CD4-positive, alpha-beta T cell treated with Interleukin-4 for 1 hour (primary cell): ENCODE measurements at places on chromosomes 1 and 21.
A peak's percentile ranks its signal among the peaks of the same experiment; 100 is the strongest.

- DNase-seq: no peak
These were observed 80.1 kb upstream of the ZC3H11B start for GRCh38 chr1:219692981-219693380.

DNA sequence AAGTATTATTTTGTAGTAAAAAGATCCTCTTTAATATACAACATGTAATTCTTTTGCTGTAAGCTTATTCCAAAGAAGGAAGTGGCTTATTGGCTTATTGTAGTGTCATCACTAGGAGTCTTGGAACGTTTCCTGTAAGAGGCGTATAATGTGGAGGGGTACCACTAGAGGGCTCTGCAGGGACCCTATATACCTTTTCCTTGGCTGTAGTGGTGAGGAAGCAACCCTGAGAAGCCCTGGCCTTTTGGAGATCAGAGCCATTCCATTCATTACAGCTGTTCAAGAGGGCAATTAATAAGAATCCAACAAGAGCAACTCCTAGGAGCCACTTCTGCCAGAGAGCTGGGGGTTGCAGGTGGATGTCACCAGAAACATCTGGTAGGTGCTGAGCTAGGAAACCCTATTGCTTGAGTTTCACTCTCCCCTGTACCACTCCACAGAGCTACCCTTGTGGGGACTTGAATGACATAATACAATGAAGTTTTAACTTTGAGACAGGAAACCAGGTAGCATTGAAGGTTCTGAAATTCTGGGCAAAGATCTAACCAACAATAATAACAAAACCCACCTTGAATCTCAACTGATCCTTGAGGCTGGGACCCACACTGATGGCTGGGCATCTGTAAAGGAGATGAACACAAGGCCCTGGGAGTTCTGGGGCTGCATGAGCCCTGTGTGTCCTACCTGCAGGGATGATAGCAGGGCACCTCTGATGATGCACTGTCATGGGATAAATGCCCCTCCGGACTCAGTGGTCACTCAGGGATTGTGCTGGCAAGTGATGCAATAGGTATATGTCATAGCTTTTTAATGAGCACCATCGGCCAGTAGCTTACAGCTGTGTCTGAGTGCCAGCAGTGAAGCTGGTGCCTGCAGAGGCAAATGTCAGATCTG, 160.2 kb upstream of the COA6 start:
- DNase-seq: peak; percentile 26

GRCh38 chr1:99216956-99217355, 47.3 kb upstream of the PLPPR4 start:
- no peak for DNase-seq

GRCh38 chr1:67405473-67406245, 24.5 kb downstream of the SERBP1 start:
- DNase-seq: no peak

DNA sequence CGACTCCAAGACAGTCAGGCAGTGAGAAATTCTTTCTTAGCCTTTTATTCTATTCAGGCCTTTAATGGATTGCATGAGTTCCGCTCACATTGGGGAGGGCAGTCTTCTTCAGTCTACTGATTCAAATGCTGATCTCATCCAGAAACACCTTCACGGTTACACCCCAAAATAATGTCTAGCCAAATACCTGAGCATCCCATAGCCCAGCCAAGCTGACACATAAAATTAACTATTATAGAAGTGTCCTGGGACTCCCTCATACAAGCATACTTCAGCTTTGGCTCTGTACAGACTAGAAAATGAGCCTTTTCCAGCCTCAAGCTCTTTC, 3.6 kb upstream of the SLC16A4 start:
- DNase-seq: no peak

DNA sequence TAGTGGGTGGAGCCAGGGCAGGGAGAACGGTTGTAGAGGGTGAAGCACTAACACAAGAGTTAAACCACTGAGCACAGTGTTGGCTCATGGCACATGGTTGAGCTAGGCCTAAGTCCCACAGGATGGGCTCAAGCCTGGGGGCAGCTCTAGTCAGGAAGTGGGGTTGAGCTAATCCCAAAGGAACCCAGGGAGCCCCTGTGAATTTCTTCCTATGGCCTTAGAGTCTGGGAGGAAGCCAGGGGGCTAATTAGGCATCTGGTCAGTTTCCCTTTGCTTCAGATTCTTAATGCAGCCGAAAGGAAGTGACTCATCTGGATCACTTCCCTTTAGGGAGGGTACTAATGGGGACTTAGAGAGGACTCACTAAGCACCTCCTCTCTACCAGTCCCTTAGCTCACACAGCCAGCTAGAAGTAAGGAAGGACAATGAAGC, 10.1 kb downstream of the CFAP45 start:
- DNase-seq: no peak

DNA sequence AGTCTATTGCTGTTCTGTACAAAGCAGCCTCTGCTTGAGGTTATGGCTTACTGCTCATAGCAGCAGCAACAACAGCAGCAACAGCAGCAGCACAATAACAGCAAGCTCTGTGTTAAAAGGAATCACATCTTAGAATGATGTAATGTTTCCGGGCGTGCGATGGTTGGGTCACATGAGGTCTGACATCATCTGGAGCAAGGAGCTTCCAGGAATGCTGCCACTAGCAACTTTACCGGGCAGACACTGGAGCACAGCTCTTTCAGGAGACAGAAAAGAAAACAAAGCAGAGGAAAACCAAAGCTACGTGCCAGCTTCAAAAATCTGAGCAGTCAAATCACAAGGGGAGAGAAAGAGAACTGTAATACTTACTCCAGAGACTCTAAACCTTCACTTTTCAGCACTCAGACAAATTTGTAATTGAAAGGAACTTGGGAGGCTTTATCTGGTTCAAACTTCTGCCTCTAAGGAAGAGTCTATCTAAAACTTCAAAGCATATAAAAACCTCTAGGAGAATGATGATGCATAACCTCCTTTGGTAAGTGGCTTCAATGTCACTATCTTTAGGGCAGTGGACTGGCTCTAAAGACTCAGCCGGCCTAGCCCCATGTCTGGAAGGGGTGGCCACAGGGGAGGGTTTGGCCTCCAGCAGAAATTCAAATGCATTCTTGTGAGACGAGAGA, 28.3 kb upstream of the RAB3GAP2 start:
- no peak for DNase-seq

GRCh38 chr1:7335224-7335879, 435.7 kb upstream of the VAMP3 start:
- DNase-seq: no peak

GRCh38 chr1:212688341-212689047, 11.1 kb downstream of the BATF3 start:
- DNase-seq: no peak

DNA sequence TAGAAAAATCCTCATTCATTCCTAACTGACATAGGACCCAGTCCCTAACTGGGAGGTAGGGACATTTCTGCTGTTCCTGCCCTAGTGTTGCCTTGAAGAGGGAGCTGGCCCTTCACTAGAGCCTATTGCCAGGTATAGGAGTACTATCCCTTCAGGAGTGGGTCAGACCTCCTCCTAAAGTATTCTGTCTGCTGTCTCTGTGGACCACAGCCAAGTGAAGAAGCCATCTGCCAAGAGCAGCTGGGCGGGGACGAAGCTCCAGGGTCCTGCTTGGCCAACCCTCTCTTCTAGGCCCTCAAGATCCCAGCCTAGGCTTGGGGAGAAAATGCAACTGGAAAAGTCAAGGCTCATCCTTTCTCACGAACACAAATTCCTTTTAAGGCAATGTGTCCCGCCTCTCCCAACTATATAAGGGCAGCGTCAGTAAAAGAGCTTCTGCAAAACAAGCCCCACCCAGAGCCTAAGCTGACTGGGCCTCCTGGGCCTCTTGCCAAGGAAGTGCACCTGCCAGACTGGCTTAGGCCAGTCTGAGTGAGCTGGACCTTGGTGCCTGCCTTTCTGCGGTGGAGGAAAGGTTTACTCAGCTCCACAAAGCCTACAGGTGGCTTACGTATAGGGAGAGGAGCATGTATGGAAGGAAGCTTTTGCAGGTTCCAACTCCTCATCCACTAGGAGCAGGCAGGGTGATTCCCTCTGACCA, 638 bp upstream of the TUFT1 start:
- DNase-seq: peak; percentile 57

DNA sequence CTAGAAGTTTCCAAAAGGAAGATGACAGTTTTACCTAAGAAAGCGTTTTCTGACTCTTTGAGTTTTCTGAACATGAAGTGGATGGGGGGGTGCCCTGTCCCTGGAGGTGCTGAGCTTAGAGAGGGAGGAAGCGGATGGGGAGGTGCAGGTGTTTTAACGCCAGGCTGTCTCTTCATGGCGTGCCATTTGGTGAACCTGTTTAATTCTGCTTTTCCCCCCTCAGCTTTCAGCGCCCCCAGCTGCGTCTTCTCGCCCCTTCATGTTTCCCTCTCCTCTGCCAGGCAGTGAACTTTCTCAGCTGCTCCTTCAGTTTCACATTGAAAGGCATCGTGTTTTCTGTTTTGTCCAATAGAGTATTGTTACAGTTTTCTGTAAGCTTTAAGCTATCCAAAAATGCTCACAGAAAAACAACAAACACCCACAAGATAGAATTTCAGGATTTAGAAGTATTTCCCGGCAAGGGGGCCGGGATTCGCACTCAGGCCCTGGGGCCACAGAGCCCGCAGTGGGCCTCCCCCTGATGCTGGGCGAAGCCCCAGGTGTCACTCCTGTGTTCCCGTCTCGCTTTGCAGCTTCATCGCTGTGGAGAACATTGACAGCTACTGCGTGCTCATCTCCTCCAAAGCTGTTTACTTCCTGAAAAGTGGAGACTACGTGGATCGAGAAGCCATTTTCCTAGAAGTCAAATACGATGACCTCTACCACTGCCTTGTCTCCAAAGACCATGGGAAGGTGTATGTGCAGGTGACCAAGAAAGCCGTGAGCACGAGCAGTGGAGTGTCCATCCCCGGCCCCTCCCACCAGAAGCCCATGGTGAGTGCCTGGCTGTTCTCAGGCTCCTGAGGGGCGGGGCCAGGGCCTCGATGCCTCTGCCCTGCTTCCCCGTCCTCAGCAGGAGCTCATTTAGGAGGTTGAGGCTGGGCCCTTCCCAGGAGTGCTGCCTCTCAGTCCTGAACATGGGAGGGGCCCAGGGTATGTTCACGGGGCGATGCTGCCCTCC, 111.4 kb downstream of the DHRS3 start:
- no peak for DNase-seq

DNA sequence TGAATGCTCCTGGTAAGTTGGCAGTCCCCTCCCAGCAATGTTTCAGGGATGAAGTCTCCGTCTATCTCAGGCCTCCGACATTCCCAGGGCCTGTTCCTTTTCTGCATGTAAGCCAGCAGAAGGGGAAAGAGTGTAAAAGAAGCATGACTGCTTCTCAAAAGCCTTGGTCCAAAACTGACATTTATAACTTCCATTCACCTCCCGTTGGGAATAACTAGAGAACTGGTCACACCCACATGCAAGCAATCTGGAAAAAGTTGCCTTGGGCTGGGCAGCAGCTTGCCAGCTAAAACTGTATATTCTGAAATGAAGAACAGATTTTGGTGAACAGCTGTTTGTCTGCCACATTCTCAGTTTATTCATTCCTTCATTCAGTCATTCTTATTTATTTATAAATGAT, 24.2 kb upstream of the NPL start:
- no peak for DNase-seq

DNA sequence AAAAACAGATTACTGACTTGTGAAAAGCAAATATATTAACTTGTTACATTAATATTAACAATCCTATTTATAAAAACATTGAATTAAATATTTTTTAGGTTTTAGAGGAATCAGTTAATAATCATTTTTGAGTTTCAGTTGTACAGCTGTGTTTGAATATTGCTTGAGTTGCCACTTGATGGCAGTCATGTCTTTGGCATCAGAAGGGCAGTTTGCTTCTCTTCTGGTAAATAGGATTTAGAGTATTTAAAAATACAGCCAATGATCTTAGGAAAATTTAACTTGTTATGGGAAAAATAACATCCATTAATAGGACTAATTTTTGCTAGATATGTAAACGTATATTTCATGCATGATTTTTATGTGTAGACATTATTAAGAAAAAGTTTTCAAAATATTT, 234.1 kb downstream of the NCAM2 start:
- no peak for DNase-seq

DNA sequence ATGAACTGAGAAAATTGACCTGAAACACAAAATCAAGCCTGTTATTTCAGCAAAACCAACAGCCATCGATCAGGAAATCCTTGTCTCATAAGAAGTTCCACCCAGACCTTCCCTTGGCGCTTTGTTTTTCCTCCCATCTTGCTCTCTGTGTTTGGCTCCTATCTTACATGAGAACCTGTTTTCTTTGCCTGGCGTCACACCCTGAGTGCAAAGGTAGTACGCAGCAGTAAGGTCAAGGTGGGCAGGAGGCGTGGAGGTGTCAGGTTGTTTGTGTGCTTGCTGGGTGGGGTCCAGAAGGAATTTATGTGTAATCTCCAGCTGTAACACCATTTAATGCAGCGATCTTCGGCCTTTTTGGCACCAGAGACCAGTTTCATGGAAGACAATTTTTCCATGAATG, 50.5 kb downstream of the C1orf21 start:
- DNase-seq: no peak

DNA sequence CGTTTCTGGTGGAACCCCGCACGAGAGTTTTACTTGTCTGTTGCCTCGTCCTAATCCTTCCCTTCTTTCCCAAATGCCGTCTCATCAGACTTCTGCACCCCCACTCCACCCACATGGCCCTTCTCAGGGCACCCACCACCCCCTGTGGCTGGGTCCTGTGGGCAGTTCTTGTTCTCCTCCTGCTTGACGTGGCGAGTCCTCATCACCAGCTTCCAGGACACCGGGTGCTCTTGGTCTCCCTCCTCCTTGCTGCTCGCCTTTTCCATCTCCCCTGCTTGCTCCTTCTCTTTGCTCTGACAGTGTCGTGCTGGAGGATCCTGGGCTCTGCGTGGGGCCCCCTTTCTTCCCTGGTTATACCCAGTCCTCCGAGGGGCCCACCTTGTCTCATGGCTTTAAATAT, 51.8 kb downstream of the B3GALT5 start:
- no peak for DNase-seq

DNA sequence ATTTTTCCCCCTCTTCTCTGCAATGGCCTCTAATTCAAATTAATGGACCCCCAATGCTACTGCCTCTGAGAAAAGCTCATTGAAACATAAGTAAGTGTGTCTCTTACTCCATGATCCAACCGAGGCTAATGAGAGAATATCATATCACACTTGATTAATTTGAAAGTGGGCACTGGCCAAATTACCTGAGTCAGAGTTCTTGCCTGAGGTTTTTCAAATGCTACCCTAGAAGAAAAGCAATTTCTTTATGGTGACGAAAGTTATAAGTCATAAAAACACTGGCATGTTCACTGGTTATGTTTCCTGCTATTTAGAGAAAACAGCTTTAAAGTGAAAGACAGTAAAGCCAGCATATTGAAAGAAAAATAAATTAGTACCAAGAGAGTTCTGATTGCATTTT, 368.8 kb upstream of the TMPRSS15 start:
- DNase-seq: no peak

GRCh38 chr1:230337266-230337665, 88.9 kb downstream of the PGBD5 start:
- no peak for DNase-seq

GRCh38 chr1:237875291-237875690, 15.4 kb downstream of the ZP4 start:
- no peak for DNase-seq
